ENCODE measurements at places on chromosomes 7 and 10.
A peak's percentile ranks its signal among the peaks of the same experiment; 100 is the strongest.

DNA sequence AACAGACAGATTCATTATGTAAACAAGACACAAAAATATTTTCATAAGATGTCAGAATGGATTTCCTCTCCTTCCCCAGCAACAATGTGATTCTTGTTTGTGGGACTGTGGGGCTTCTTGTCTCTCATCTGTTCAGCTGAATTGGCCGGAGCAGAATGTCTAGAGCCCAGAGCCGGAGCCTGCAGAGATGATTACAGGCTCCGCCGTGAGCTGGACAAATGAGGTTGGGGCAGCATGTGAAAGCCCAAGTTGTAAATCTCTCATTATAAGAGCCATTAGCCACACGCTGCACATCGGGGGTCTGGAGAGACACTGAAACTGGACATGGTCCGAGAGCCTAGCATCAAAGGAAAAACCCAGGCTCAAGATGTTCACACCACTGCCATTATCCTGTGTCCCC, 137.0 kb upstream of the ADAM12 start:
- DNase-seq = no peak

DNA sequence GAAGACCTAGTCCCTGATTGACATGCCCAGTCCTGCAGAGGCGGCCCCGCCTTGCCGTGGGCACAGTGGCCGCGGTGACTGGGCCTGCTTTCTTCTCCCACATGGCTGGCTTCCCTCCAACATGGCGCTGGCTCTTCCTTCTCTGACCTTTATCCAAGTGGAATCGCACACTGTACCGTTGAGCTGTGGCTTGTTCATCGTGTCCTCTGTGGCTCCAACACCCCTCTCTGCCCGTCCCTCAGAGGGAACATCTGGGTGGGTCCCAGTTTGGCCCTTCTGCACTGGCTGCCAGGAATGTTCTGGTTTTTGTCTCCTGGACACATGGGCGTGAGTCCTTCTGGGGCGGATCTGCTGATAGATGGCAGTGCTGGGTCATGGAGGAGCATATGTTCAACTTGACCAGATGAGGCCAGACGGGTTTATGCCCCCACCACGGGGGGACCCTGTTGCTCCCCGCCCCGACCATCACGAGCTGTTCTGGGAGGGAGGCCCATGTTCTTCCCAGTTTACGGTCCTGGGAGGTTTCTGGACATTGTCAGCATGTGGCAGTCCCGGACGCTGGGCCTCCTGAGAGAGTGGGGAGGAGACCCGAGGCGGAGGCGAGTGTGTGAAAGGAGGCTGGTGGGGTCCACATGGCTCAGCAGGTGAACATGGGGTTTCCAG, 63.5 kb downstream of the LHPP start:
- DNase-seq = no peak

- no peak for DNase-seq
Observed at GRCh38 chr10:42551582-42552187, 86.7 kb downstream of the ZNF33B start.

DNA sequence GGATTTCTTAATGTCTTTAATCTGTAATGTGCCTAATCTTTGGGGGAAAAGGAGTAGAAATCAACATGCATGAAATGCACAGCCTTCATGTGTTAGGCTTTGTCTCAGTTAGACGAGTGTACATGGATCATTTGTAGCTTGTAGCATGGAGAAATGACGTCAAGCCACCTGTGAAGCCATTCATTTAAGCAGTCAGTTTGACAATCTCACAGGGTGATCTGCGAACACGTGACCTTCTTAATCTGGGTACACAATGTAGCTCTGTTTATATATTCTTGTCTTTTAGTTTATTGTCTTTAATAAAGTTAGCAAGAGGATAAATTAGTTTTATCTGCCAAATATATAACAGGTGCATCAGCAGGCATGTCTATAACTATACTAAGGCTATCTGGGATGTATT, 351.9 kb upstream of the LRGUK start:
- no peak for DNase-seq

GRCh38 chr10:49558190-49558589, 19.3 kb upstream of the ERCC6 start:
- DNase-seq = no peak

- no peak for DNase-seq
Observed at GRCh38 chr7:102897211-102897631, 15.6 kb upstream of the LRRC17 start.

DNA sequence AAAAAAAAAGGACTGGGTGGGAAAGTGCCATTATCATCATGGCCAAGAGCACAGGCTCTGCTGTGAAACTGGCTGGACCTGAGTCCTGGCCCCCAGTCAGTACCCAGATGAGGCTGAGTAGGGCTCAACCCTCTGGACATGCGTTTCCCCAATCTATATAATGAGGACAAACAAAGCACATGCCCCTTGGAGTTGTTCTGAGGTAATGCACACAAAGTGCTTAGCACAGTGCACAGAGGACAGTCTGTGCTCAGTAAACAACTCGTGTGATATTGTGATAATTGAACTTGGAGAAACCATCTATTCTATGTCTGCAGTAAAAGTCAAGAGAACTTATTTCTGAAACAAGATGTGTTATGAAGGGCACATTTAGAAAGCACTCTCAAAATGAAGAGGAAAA, 138.8 kb downstream of the KCNMA1 start:
- DNase-seq = no peak

DNA sequence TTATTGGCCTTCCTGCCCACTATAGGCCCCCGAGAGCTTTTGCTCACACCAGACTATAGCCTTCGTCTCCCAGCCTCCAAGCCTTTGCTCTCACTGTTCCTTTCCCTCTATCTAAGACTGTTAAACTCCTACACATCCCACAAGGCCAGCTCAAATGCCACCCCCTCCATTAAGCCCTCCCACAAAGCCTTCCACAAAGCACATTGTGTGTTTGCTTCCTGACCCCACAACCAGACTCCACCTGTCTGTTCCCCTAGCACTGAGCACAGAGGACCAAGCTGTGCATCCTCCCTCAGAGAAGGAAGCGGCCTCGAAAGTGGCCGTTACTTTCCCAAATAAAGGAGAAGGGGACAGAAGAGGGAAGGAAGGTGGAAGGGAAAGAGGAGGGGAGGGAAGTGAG, 1.3 kb downstream of the LOXL4 start:
- no peak for DNase-seq

DNA sequence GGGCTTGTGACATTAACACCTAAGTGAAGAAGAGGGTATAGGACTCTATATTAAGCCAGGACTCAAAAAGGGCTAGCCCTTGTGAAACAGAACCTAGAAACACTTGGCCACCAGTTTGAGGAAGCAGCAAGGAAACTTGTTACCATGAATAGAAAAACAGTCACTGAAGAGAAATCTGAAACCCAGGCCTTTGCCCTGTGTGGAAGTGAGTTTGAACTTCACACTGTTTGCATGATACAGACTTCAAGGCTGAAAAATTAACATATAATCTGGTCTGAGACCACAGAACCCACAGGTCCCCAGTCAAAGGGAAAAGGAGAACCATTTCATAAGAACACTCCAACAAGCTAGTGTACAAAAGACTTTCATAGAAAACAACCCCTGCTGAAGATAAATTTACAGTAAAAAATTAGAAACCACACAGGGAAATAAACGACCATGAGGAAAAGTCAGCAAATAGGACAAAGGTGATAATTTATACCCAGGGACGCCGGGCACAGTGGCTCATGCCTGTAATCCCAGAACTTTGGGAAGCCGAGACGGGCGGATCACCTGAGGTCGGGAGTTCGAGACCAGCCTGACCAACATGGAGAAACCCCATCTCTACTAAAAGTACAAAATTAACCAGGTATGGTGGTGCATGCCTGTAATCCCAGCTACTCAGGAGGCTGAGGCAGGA, 76.1 kb downstream of the SKIDA1 start:
- DNase-seq = no peak

- no peak for DNase-seq
Observed at GRCh38 chr7:4076701-4077294, 605.3 kb upstream of the FOXK1 start.

DNA sequence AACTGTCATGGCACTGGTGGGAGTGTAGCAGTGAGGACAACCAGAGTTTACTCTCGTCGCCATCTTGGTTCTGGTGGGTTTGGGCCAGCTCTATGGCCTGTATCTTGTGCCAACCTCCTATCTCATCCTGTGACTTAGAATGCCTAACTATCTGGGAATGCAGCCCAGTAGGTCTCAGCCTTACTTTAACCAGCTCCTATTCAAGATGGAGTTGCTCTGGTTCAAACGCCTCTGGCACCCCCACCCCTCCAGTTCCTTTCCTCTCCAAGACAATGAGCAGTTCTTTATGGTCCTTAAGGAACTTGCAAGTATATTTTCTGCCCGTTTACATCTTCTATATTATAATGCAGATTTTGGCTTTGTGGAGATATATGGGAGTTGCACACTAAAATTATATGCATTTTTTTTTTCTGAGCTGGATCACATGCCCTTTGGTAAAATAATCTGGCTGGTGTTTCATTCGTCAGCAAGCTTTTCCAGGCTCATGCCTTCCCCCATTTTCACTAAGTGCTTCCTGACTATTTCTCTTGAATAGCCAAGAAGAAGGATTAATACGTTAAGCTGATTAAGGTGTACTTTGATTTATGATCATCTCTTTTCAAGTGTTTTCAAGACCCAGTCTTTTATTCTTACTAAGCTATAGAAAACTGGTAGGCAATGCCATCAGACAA, 11.2 kb upstream of the WIPF3 start:
- no peak for DNase-seq

DNA sequence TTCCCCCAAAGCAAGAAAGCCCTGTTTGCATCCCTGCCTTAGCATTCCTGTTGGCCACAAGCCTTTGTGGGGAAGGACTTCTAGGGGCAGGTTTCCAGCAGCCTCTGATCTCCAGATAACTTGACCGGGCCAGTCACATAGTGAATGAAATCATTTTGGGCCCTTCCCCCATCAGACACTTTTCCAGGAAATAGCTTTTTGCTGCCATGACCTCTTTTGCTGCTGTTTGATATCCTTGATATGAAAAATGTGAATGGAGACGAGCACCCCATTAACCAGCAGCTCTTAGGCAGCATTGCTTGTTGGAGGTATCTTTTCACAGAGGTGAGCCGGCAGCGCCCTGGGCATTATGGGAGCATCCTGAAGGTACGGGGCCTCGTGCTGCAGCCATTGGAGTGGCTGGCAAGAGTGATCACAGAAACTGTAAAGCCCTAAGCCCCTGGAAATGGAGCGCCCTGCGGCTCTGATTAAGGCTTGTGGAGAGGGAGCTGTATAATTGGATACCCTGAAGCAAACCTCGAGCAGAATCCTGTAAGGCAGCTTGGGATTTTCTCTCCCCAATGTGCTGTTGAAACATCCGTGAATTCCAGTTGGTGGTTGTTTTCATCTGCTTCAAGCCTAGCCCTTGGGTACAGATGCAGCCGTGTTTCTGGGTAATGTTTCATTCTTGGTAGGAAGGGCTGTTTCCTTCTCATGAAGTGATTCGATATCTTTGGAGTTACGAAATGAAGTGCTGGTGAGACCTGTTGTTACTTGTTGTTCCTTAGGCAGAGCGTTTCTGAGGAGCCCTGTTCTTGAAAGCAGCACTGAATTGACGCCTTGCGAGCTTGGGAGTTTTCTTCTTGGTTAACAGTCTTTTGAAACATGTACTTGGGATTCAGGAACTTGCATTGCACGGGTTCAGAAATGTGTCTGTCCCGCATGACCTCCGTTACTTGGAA, 179.0 kb downstream of the PTEN start:
- DNase-seq = no peak

DNA sequence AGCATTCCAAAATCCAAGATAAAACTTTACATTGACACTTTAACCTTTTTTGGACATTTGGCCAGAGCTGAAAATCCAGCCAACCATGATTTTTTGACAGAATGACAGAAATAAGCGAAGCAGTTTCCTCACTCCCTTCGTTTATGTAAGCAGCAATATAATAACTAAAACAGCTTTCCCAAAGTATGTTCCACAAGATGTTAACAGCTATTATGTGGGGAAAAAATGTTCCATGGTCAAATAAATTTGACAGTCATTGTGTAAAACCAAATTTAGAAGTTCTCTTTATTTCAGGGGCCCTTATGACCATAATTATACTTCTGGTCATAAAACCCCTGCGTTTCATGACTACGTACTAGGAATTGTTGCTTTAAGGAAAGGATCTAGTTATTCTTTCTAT, 416.5 kb downstream of the MAGI2 start:
- no peak for DNase-seq

DNA sequence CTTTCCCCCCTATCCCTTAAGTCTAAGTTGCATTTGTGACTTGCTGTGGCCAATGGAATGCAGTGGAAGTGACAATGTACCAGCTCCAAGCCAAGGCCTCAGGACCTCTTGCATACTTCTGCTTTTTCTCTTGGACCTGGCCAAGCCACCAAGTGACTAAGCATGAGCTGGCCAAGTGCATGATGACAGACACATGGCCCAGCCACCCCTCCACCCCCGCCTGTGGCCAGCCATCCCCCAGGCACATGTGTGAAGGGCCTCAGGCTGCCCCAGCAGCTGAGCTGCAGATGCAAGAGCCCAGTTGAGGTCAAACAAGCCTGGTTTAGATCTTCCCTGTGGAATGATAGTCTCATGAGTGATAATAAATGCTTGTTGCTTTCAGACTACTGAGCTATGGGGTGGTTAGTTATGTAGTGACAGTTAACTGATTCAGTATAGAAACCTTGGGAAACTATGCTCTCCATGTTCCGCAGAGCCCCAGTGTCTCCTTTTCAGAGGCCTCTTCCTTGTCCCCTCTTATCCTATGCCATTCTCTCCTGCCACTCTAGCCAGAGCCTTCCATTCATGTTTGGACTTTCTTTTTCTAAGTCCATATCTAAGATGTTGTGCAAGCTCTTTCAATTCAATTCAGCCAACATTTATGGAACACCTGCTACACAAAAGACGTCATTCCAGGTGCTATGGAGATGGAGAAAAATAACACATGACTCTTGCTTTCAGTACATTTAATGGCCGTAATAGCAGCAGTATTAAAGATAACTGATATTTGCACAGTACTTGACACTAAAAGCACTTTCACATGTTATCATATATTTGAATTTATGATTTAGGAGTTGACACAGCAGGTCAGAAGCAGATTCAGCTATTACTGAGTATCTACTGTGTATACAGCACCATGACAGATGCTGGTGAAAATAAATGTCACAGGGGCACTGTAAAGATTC, 55.5 kb upstream of the LOXL4 start:
- DNase-seq = peak; percentile 42

DNA sequence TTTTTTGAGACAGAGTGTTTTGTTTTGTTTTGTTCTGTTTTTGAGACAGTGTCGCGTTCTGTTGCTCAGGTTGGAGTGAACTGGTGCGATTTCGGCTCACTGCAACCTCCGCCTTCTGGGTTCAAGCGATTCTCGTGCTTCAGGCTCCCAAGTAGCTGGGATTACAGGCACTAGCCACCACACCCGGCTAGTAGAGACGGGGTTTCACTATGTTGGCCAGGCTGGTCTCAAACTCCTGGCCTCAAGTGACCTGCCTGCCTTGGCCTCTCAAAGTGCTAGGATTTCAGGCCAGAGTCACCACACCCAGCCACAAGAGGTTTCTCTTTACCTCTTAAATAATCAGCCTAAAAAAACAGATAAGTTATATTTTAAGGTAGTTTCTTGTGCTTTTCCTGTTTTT, 8.7 kb upstream of the ARHGAP12 start:
- DNase-seq = no peak

GRCh38 chr7:70031245-70031644, 433.0 kb downstream of the AUTS2 start:
- DNase-seq = no peak
